ENCODE measurements at places on chromosomes 6 and 20.

DNA sequence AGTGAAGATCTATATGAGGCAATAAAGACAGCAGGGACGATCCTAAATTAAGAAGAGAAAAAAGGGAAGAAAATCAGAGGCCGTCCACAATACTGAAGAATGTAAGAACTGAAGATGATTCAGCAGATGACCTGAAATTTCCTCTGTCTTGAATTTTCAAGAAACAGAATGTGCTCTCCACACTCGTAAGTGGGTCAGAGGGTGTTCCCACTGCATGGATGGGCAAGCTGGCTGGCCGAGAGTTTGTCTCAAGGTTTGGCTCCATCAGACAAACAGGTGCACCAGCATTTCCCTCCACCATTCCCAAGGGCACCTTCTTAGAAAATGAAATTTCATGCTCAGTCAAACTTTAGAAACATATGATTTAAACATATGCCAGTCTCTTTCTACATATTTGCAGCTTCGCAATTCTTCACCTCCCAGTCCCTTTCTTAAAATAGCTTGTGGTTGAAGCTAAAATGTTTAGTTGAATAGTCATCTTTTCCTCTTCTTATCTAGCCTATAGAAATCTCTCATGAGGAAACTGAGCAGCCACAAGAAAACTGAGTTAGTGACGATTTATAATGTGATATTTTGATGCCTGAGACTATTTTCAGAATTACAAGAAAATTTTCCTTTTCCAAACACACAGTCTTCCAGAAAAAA, 576.4 kb downstream of the PRKN start:
- no peak for DNase-seq

- no peak for DNase-seq
Measured at GRCh38 chr6:1390946-1391799, 1.8 kb downstream of the FOXF2 start.

DNA sequence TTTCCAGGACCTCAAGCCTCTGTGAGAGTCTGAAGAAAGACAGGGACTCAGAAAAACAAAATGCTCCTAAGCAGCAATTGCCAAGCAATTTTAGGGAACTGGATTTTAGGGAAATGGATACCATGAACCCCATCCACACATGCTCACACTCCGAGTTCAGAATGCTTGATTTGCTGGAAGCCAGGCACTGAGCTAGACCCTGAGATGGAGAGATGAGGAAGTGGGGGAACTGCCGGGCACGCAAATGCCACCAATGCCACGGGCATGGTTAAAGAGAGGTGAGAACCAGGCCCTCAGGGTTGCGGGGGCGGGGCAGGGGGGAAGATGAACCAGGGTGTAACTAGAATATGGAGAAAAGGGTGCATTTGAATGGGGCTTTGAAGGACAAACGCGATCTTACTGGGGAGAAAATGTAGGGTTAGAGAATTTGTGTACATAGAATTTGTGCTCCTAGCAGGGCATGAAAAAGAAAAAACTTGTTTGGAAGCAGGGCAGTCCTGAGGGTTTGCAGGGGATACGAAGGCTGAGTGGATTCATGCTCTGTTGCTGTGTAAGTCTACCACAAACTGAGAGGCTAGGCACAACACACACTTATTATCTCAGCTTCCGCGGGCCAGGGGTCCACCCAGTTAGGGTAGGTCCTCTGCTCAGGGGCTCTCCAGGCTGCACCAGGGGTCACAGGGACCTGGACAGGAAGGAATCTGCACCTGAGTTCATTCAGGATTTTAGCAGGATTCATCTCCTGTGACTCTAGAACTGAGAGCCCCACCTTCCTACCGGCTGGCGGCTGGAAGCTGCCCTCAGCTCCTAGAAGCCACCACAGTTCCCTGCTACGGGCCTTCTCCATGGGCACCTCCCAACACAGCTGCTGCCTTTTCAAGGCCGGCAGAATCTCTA, 108.0 kb downstream of the SNX5 start:
- no peak for DNase-seq

GRCh38 chr6:56767892-56768531, 125.3 kb upstream of the DST start:
- DNase-seq: peak; percentile 57

GRCh38 chr20:61640131-61640870, 388.2 kb downstream of the CDH4 start:
- DNase-seq: peak; percentile 39

DNA sequence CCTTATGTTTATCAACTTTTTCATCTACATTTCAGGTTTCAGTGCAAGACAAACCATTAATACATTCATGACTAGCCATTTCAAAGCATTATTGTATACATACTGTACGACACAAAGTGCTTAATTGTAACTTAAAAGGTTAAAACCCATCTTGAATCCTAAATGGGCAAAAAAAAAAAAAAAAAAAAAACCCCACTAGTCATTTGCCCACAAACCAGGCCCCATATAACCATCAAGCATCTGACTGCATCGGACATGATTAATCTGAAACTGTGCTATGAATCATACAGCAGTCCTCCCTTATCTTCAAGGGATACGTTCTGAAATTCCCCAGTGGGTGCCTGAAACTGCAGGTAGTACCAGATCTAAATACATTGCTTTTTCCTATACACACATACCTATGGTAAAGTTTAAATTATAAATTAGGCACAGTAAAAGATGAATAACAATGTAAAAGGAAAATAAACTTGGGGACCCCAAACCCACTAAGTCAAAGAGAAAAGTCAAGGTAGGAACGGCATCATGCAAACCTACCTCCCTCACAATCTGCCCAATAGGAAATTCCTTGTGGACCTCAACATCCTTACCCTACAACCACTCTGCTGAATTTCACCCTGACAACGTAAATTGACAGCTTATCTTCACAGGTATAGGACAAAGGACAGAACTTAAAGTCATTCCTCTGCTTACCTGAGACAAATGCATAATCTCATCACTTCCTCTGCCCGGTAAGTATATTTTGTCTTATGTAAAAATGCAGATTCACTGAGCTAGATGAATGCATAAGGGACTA, 14.3 kb downstream of the B4GALT5 start:
- DNase-seq: peak; percentile 90

DNA sequence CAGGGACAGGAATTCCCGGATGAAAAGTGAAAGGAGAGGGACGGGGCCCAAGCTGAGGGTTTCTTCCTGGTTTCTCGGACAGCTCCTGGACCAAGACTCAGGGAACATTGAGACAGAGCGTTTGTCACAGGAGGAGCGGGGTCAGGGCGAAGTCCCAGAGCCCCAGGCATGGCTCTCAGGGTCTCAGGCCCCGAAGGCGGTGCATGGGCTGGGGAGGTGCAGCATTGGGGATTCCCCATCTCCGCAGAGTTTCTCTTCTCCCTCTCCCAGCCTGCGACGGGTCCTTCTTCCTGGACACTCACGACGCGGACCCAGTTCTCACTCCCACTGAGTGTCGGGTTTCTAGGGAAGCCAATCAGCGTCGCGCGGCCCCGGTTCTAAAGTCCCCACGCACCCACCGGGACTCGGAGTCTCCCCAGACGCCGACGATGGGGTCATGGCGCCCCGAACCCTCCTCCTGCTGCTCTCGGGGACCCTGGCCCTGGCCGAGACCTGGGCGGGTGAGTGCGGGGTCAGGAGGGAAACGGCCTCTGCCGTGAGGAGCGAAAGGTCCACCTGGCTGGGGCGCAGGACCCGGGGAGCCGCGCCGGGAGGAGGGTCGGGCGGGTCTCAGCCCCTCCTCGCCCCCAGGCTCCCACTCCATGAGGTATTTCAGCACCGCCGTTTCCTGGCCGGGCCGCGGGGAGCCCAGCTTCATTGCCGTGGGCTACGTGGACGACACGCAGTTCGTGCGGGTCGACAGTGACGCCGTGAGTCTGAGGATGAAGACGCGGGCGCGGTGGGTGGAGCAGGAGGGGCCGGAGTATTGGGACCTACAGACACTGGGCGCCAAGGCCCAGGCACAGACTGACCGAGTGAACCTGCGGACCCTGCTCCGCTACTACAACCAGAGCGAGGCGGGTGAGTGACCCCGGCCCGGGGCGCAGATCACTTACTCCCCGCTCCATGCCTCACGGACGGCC, 54.6 kb upstream of the POLR1H start:
- DNase-seq: no peak

GRCh38 chr6:84645000-84645399, 119.4 kb downstream of the TBX18 start:
- DNase-seq: peak; percentile 79

GRCh38 chr6:16648003-16648402, 113.3 kb downstream of the ATXN1 start:
- DNase-seq: no peak

DNA sequence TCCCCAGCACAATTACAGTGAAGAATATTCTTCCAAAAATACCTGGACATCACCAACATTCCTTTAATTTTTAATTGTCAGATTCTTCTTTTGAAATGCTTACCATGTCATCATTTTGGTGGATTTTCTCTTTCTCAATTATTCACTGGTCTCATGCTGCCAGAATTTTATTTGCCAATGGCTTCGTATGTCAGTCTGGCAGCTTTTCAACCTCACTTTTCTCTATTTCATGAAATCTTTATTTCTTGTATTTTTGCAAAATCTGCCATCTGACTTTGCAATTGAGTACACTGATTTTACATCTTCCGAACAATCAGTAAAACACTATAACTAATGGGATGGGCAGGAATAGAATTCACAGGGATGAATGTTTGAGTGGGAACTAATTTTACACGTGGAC, 84.1 kb downstream of the BTBD9 start:
- no peak for DNase-seq

GRCh38 chr6:40075056-40075590, 140.9 kb upstream of the MOCS1 start:
- DNase-seq: no peak

GRCh38 chr6:100283285-100283684, 181.4 kb downstream of the SIM1 start:
- DNase-seq: peak; percentile 99

- no peak for DNase-seq
Measured at GRCh38 chr6:36230371-36230770, 33.8 kb downstream of the BRPF3 start.

- no peak for DNase-seq
Measured at GRCh38 chr6:170296746-170297575, 6.1 kb upstream of the DLL1 start.

DNA sequence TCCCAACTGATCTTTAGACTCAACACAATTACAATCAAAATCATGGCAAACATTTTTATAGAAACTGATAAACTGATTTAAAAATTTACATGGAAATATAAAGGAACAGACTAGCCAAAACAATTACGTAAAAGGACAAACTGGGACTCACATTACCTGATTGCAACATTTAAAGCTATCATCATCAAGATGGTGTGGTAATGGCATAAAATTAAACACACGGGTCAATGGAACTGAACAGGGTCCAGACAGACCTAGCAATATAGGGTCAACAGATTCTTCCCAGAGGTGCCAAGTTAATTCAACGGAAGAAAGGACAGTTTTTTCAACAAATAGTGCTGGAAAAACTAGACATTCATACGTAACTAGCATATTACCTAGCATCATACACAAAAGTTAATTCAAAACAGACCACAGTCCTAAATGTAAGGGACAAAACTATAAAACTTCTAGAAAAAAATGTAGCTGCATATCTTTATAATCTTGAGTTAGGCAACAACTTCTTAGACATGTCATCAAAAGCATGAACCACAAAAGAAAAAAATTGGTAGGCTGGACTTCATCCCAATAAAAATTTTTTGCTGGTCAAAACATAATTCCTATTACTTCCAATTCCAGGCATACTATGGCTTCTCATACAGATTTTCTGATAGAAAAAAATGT, 147.4 kb upstream of the BEND6 start:
- peak; percentile 37 for DNase-seq

DNA sequence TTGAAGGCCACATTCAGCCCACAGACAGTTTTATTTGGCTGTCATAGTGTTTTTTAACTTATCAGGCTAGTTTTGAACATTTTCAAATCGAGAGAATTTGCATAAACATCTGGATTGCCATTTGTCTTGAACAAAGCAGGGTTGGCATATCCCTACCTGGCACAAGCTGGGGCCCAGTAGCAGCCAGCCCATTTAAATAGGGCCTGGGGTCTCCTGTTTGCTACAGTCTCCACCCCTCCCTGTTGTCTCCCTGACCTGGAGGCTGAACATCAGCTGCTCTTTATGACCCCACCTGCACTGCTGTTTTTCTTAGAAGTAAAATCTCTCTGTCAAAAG, 10.5 kb downstream of the BCAS4 start:
- DNase-seq: no peak

DNA sequence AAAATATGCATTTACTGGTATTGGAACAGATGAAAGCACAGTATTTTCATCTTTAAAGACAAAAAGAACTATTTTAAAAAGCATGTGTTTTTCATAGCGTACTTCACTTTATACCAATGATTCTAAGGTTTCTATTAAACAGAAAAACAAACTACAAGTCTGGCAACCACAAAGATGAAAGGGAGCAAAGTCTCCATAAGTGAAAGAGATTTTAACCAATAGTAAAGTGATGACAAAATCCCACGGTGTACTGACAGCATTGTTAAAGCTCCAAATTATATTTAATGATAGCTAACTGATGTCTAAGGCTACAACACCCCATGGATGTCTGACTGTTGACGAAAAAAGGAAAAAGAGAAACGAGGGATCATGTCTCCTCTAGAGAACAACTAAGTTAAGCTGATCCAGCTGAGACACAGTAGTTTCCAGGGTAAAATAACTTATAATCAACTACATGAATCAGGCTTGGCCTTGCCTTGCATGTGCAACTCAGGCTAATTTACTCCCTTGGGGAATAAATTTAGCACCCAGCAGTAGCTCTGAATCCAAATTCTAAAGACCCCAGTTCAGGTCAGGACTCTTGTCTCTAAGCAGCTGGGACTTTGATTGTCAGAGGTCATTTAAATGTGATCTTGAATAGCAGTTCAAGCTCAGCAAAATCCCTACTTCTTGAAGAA, 56.0 kb upstream of the TAB2 start:
- DNase-seq: no peak

GRCh38 chr6:165689699-165690098, 26.7 kb upstream of the PDE10A start:
- DNase-seq: no peak

GRCh38 chr6:122678841-122679240, 68.6 kb downstream of the PKIB start:
- DNase-seq: no peak

GRCh38 chr20:46699651-46700359, 9.6 kb upstream of the SLC2A10 start:
- peak; percentile 37 for DNase-seq

- DNase-seq: no peak
Measured at GRCh38 chr6:139378226-139378625, 3.8 kb upstream of the CITED2 start.

DNA sequence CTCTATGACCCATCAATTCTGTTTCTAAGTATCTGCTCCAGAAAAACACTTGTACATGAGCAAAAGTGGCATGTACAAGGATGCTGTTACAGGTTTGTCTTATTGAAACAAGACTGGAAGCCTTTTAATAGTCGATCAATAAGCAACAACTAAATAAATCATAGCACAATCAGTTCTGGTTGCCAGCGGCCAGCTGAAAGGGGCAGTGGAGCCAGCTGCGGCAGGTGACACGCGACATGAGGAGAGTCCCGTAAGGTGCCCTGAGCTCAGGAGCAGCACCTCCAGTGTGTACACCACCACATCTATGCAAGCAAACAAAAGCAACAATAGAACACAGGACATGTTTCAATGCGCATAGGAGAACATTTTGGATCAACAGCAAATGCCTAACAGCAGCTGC, 20.7 kb upstream of the NNAT start:
- no peak for DNase-seq

DNA sequence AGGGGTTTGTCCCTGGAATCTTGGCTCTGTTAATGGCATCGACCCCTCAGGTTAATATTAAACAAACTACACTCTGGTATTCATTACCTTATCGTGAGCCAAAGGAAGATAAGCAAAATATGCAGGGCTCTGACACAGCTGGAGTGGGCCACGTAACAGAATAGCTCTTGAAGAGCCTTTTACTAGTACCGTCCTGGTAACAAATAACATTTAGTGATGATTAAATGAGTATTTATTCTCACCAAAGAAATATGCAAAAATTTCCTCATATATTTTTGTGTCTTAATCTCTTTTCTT, 20.1 kb upstream of the UTRN start:
- DNase-seq: peak; percentile 41
